ENCODE measurements at places on chromosomes 16 and 17.

DNA sequence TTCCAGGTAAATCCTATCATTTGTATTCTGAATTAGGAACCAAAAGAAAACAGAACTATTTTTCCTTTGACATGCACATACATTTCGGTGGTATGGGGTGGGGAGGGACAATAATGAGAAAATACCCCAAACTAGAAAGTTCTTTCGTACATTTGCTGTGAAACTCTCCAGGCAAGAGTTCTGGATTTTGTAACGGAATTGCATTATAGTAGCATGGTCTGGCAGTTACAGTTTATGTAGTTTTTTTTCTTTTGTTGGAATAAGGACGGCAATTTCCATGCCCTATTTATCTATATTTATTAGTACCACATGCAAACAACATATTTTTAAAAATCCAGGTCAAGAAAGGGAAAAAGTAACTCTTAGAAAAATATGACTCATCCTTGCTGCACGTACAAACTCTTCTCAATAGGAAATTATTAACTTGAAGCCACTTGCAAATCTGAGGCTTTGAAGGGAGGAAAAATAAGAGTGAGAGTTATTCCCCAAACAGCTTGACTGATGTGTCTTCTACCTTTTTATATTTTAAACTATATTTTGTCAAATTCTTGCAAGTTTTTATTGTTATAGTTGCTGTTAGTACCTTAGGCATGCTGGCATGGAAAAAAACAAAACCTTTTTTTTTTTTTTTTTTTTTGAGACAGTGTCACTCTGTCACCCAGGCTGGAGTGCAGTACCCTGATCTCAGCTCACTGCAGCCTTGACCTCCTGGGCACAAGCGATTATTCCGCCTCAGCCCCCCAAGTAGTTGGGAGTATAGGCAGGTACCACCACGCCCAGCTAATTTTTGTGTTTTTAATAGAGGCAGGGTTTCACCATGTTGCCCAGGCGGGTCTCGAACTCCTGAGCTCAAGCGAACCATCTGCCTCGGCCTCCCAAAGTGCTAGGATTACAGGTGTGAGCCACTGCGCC is 69.3 kb downstream of the WWP2 start:
- no peak for DNase-seq

GRCh38 chr17:27318228-27318627 is 24.3 kb downstream of the WSB1 start:
- no peak for DNase-seq

DNA sequence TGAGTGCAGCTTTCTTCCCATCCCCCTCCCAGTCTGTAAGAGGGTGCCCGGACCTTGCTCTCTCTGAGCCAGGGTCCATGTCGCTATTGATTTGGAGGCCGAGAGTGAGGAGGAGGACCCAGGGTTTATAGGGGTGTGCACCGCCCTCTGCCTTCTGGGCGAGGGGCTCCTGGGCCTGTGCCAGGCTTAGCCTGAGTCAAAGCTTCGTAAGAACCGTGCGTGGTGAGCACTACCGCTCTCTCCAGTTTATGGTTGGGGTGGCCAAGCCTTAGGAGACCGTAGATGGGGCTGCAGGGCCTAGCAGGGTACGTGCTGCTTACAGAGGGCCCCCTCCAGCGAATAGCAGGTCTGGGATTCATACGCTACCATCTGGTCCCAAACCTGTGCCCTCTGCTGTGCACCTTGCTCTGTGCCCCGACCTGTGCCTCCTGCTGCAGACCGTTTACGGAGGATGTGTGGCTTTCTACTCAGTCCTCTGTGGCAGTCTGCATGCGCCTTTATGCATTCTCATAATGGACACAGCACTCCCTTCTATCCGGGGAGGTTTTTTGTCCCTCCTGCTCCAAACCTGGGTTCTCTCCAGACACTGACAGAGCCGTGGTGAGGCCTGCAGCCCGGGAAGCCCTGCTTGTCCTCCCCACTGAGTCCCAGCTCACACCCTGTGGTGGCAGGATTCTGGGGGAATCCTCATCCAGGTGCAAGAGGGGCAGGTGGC is 54.7 kb downstream of the PGS1 start:
- no peak for DNase-seq

GRCh38 chr17:351449-351738 is 1.2 kb downstream of the RPH3AL start:
- no peak for DNase-seq

- no peak for DNase-seq
Measured at GRCh38 chr16:30561089-30561816, 3.1 kb upstream of the ZNF764 start.

DNA sequence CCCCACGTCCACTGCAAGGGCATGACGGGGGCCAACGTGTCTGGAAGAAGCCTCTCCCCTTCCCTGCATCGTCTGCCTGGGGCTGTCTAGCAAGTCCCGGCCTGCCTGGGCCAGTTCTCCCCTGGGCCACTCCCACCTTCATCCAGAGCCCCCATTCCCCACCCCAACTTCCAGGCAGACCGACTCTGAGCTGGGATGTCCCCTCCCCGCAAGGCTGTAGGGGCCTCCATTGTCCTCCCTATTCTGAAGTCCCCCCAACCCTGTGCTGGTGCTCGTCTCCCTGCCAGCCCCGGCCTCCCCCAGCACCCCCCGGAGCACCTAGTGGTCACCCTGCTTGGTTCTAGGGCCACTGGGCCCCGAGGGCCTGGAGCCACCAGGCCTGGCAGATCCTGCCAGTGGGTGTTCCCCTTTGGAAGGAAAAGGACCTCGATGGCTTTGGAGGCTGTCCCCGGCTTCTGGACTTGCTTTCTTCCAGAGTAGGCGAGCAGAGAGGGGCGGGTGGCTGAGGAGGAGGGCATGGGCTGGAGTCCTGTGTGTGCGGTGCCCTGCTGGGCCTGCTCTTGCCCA is 4.8 kb downstream of the GLIS2 start:
- DNase-seq = no peak

- no peak for DNase-seq
Measured at GRCh38 chr16:80962879-80963278, 43.8 kb downstream of the CMC2 start.

DNA sequence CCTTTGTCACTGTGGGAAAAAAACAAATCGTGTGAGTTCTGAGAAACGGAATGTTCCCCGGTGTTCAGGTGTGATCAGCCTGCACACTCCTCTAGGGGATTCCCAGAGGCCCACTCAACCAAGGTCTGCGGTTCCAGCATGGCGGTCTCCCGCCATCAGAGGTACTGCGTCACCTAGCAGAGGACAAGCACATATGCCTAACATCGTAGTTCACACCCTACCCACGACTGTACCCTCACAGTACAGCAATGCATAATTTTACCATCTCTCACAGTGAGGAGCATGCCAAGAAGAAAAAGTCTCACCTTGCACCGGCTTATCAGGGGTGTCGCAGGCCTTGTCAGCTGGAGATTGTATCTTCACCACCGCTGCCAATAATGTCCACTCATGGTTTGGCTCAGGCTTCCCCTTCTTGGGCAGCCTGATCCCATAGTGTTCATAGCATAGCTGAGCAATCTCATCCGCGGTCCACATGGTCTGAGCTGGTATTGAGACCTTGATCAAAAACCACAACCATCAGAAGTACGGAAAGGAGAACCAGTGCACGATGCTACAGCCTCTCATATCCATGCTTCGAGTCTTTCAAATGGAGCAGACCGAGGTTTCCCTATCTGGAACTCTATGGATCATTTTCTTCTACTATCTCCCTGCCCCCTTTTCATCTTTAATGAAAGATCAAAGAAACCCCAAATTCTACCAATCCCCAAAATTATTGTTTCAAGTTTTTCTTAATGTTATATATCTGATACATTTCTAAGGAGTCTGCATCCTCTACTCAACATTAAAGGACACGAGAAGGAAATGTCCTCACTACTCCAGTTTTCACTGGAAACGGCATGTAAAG is 2.5 kb downstream of the ADAT1 start:
- no peak for DNase-seq

DNA sequence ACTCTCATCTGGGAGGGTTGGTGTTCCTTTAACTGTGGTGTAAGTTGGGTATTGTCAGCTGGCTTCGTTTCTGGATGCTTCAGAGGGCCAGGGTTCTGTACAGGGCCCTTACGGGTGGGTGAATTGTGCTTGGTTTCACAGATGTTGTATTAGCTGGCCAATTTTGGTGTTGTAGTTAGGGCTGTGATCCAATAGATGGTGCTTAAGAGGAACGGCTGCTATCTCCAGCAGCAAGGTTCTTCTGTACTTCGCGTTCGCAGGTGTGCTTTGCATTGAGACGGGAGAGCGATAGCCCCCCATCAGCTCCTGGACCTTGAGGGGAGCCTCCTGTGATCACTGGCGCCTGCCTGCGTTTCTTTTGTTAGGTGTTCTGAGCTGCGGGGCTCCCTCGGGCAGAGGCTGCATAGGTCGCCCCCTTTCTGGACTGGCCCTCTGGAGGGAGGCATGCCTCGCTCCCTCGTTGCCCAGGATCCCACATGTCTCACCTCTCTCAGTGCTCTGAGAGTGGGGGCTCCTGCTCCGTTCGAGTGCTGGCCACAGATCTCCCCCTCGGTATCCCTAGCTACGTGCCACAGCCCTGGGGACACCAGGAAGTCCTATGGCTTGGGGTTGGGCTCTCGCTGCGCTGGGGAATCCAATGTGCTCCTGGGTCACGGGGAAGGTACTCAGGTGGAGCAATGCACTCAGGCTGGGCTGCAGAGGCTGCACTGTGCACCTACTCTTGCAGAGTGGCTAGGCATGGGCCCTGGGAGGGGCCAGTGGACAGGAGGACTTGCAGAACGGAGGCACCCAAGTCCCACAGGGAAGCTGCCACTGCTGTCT is 837 bp upstream of the PRDM7 start:
- DNase-seq = peak; percentile 11

- DNase-seq = no peak
Measured at GRCh38 chr17:29840884-29841283, 89.1 kb downstream of the SSH2 start.
